ENCODE measurements at places on chromosomes 6 and 20.
A peak's percentile ranks its signal among the peaks of the same experiment; 100 is the strongest.

DNA sequence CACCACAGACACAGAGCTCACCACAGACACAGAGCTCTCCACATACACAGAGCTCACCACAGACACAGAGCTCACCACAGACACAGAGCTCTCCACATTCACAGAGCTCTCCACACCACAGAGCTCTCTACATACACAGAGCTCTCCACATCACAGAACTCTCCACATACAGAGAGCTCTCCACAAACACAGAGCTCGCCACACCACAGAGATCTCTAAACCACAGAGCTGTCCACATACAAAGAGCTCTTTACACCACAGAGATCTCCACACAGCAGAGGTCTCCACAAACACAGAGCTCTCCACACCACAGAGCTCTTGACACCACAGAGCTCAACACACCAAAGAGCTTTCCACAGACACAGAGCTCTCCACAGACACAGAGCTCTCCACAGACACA lies 55.8 kb downstream of the ERMARD start:
- DNase-seq, result no peak

- no peak for DNase-seq
Measured at GRCh38 chr6:81031416-81031815, 721.1 kb downstream of the TENT5A start.

GRCh38 chr6:39416026-39416425 lies 93.5 kb upstream of the KCNK16 start:
- no peak for DNase-seq

GRCh38 chr20:47318027-47318585 lies 38.4 kb downstream of the ZMYND8 start:
- DNase-seq, result no peak

GRCh38 chr6:34318499-34319470 lies 70.0 kb upstream of the SMIM29 start:
- DNase-seq, result no peak

- no peak for DNase-seq
Measured at GRCh38 chr6:168162366-168162765, 83.4 kb upstream of the FRMD1 start.

DNA sequence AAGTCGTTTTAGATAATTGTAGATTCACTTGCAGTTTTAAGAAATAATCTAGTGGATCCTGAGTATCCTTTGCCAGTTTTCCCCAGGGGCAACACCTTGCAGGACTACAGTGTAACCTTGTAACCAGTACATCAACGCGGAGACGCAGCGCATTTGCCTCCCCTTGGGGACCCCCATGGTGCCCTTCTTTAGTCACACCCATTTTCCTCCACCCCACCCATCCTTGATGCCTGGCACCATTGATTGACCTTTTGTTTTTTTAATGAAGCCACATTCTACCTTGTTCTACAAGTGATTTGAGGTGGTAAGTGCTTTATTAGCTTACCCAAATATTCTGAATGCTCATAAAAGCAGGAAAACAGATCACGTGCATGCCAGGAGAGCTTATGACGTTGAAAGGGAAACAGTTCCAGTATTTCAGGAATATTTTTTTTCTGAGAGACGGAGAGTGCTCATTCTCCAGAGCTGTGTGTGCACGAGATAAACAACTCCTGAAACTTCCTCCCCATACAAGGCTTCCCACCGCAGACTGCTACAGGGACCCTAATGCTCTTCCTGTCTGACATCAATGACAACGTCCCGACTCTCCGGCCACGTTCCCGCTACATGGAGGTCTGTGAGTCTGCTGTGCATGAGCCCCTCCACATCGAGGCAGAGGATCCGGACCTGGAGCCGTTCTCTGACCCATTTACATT lies 35.7 kb downstream of the CDH26 start:
- no peak for DNase-seq

- DNase-seq, result no peak
Measured at GRCh38 chr6:6816716-6817115, 228.2 kb downstream of the LY86 start.

DNA sequence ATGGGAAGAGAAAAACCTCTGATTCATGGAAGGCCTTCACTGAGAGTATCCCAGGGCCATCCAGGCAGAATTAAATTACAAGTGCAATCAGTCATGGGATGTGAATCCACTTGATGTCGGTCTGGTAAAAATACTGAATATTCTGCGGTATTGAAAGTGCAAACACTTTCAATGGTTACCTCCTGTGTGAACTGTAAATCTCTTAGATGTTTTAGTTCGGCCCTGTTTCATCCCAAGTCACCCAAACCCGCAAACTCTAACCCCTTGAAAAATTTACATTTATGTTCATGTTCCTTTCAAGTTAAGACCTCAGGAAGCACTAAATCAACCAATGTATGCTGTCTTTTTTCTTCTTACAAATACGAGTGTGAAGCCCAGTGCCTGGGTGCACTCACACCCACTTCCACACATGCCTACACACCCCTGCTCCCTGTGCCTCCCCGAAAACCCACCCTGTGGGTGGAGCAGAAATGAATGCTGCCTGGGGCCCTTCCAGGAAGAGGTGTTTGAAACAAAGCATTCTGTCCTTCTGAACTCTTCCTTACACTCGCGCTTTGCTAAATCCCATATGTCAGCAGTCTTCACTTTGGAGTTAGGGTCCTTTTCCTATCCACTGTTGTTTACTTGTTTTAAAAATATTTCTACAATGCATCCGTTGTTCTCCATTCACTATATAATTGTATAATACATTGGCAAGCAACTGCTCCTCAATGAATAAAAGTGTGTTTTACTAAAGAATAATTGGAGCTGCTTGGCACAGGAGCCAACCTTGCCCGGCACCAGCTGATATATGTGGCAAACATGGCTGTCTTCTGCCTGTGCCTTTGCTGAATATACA lies 62.7 kb downstream of the FYN start:
- peak; percentile 60 for DNase-seq

DNA sequence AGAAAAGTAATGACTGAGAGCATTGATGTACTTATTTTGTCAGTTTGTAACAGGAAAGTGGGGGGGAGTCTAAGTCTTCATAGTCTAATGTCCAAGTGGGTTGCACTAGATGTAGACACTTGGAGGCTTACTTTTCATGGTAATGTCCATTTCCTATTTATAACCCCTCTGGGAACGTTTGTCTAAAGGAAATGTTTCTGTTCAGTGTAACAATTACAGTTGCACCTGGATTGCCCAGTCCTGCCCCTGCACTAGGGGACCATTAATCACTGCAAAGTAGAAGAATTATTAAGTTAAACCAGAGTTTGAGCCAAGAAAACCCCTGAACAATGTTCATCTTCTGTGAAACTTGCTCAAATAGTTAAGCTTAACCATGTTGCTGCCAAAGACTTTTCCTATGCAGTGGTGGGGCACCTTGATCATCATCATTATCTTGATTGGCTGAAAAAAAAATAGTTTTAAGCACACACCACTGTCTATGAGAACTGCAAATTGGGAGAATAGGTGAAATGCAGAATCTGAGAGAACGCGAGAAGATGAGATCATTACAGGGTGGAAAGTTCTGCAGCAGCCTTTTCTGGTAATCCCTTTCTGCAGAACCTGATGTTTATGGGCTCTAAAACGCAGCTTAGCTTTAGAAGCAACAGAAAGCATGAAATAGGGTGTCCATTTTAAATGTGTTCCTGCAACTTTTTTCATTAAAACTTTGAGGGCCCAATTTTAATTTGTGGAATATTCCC lies 106.0 kb downstream of the ZNF217 start:
- DNase-seq, result no peak

GRCh38 chr20:57278457-57278856 lies 12.0 kb upstream of the BMP7 start:
- DNase-seq, result no peak

DNA sequence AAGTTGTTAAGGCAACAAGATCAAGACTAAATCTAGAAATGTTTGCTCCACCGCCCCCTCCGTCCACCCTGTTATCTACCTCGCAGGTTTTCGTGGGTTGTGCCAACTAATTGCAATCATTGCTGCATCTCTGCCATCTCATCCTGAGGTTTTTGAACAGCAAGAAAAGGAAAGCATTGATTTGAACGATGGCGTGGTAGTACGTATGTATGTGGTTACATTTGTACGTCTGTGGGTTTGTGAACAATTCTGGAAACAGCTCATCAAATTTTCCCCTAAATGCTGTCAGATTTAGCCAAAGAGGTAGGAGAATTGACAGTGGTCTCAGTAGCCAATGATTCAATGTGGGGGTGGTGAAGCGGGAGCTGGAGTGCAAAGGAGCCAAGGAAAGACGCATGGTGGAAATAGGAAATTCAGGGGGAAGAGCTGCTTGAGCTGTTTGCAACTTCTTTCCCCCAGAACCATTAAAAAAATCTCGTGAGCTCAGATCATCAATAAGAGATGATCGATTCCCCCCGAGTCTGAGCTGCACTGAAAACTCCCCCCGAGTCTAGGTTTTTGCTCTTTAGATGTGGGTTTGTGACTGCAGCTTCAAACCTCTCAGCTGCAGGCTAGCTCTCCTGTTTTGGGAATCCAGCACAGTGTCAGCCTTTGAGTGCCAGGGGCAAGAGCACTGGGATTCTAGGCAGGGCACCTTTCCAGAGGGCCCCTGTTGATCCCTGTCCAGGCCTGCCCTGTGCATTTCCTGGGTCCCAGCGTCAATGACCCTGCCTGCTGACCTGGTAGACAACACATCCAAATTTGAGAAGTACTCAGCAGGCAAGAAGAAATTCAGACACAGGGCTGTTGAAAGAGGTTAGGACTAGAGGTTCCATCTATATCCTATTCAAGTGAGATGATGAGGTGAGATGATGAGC lies 72.6 kb upstream of the LY86 start:
- DNase-seq, result peak; percentile 79

- DNase-seq, result no peak
Measured at GRCh38 chr6:15824811-15825210, 162.0 kb upstream of the DTNBP1 start.

- peak; percentile 83 for DNase-seq
Measured at GRCh38 chr6:7137335-7138045, 29.7 kb downstream of the RREB1 start.

- no peak for DNase-seq
Measured at GRCh38 chr6:64930681-64931080, 776.3 kb downstream of the EYS start.

DNA sequence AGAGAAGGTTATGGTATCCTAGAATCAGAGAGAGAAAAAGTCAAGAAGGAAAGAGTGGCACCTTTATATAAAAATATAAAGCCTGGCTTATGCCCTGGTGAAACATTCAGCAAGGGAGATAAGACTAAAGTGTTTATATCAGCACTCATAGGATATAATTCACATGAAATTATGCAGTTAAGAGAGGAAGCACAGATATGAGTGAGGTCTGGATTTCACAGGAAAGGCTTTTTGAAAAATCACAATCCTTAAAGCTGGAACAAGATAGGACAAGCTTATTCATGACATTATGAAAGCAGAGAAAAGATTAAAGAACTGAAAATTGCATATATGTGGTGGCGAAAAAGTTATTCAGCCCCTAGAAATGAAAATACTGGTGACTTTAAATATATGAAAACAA lies 181.2 kb upstream of the FLRT3 start:
- no peak for DNase-seq

GRCh38 chr6:134647861-134648260 lies 302.0 kb downstream of the ALDH8A1 start:
- no peak for DNase-seq

GRCh38 chr6:145784683-145785082 lies 29.9 kb downstream of the FBXO30 start:
- DNase-seq, result no peak

DNA sequence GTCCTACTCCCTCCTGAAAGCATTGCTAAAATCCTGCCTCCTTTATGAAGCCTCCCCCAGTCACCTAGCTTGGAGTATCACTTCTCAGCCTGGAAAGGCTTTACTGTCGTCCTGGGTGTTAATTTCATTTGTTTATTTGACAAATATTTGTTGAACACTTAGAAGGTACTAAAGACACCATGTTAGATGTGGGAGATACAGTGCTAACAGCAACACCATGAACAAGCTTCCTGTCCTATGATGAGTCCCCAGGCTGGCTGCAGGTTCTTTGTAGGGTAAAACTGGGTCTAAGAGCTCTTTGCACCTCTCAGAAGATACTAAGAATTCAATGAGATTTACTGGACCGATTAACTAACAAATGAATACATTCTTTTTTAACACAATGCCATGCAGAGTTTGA lies 109.2 kb upstream of the TMEM170B start:
- DNase-seq, result no peak

GRCh38 chr6:169881976-169882375 lies 130.6 kb downstream of the ERMARD start:
- no peak for DNase-seq

DNA sequence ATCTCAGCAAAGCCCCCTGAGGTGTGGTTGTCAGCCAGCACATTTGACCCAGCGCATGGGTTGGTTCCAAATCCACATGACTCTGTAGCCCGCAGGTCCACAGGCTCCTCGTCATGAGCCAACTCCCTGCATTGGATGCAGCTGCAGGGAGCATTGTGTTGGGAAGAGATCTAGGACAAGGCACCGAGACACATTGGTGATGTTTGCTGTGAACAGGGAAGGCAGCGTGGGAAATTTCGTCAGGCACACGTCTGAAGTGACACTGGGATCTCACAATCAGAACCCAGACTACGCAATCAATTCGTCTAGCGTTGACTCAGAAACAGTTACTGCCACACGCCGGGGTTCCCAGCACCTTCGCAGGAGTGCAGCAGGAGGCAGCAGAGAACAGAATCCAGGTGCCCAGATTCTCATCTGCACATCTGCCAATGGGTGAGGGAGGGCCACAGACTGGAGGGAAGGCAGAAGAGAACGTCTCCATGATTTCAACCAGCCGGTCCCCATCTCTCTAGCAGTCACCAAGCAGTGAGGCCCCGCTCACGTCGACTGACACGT lies 177.0 kb downstream of the TTLL2 start:
- DNase-seq, result no peak

- peak; percentile 15 for DNase-seq
Measured at GRCh38 chr6:36245572-36246061, 24.2 kb upstream of the PNPLA1 start.

- no peak for DNase-seq
Measured at GRCh38 chr6:108847738-108848115, 495 bp upstream of the ARMC2 start.

- DNase-seq, result no peak
Measured at GRCh38 chr20:50594591-50595432, 84.6 kb downstream of the PTPN1 start.

GRCh38 chr20:62066983-62067433 lies 1.3 kb upstream of the TAF4 start:
- peak; percentile 43 for DNase-seq

DNA sequence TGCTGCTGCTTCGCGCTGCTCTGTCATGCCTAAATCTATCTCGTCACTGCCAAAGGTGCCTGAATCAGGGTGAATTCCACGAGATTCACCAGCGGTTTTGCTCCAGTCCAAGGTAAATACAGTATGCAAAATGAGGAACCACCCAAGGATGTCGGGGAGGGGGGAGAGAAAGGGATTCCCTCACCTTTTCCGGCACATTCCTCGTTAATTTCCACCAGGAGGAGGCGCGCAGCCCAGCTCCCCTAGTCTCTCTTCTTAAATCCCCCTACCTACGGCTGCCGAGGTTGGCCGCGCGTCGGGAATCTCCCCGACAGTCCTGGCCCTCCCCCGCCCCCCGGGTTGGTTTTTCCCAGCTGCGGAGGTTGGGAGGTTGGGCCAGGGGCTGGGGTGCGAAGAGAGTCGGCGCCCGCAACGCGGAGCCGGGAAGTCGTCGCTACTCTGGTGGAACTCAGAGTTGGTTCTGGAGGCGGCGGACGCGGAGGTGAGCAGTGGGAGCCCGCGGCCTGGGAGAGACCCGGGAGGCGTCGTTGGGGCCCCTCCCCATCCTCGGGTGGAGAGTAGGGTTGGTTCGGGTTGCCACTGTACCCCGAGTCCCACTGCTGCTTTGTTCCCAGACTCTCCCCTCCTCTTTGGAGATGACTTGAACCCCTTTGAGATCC lies at the start of gene TPBG:
Gene TPBG, plus strand, starts transcription at position 390 of the 659 bp plus-strand sequence. CDS start 1,145 bp downstream, outside the sequence.
- DNase-seq, result peak; percentile 40

All from stimulated activated CD4-positive, alpha-beta T cell treated with anti-CD3 and anti-CD28 coated beads, Interleukin-15, amount 100 ng/mL, for 24 hours (primary cell).